SK-N-DZ (cell line): ENCODE measurements at places on chromosomes 3 and 15.

DNA sequence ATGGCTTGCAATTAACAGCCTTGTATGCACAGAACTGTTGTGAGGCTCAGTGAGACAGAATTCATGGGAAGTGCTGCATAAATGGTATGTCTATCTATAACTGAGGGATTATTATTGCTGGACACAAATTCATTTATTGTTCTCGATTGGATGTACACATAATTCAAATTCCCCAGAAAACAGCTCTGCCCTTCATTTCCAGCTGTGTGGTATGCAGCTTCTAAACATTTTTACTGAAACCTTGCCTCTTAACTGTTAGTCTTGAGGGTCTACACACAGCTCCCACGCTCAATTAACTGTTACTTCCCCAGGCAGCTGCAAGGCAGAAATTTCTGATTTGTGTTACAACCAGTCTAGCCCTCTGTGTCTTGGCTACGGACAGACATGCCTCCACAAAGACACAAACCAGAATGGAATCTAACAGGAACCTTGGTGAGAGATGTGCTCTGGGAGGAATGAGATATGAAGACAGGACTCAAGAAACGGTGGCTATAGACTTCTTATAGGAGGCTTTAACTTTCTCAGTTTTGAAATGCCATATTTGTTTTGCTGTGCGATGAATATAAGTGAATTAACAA lies 139.7 kb upstream of the TBL1XR1 start:
- DNase-seq, result no peak

DNA sequence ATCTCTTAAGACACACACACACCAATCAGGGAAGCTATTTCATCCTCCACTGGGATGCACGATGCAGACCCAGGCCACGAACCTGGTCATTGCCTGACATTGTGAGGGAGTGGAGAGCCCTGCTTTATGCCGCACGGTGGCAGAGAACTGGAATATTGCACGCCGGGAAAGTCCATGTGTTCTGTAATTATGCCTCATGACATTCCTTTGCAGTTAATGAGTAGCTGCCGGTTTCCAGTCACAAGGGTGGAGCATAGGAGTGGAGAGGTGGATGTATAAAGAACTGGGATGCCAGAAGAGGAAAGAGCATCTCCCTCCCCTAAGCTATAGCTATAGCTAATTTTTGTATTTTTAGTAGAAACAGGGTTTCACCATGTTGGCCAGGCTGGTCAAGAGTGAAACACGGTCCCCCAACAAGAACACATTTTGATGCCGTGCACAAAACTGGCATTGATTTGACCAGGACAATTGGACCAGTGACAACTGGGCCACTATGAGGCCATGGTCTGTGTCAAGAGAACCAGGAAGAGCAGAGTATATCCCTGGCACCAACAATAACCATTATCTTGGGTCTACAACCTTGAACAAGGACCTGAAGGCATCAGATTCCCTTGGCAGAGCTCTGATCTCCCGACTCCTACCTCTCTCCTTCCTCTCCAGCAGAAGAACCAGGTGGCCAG lies 51.4 kb downstream of the SH3BP5 start:
- no peak for DNase-seq

- DNase-seq, result no peak
Measured at GRCh38 chr15:79656151-79657000, 224.2 kb downstream of the MINAR1 start.

DNA sequence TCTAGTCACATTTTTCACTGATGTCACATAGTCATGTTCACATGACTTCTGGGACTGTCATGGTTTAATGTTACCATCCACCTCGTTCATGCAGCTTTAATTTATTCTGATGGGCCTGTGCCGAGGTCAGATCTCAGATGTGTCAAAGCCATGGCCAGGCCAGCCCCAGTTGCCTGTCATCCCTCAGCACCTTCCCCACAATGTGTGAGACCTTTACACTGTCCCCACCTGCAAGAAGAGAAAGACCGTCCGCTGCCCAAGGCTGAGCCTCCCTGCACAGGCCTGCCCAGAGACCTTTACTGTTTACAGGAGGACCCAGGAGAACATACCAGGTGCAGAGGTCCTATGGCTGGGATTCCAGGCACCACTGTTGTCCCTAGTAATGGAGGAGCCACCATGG lies 12.8 kb upstream of the KLF15 start:
- no peak for DNase-seq

GRCh38 chr3:55607175-55607574 lies 120.1 kb upstream of the WNT5A start:
- no peak for DNase-seq

- DNase-seq, result no peak
Measured at GRCh38 chr3:195394024-195394423, 48.8 kb downstream of the ACAP2 start.
